ENCODE measurements at places on chromosomes 3 and 15.

GRCh38 chr3:8900869-8901268, 62.4 kb downstream of the RAD18 start:
- DNase-seq = no peak

DNA sequence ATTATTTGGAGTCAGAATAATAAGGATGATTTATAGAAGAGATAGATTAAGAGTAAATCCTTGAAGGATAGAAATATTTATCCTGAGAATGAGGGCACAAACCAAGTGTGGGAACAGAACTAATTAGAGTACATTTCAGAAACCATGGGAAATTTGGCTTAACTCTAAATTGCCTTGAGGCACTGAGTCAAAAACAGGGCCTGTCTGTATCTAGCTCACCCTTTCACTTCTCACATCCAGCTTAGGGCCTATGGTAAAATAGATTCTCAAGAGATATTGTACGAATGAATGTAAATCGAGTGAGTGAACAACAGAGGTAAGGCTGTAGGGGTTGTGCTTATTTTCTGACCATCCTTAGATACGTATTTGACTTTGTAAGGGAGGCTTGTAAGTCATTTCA, 586.1 kb upstream of the DPPA4 start:
- no peak for DNase-seq

- DNase-seq = no peak
Measured at GRCh38 chr3:9036404-9037131, 73.3 kb upstream of the RAD18 start.

GRCh38 chr15:64623347-64623996, 151.9 kb downstream of the RBPMS2 start:
- DNase-seq = no peak

- peak; percentile 73 for DNase-seq
Measured at GRCh38 chr3:192816351-192816750, 89.0 kb upstream of the FGF12 start.

- DNase-seq = no peak
Measured at GRCh38 chr3:172018364-172018763, 21.0 kb upstream of the FNDC3B start.

DNA sequence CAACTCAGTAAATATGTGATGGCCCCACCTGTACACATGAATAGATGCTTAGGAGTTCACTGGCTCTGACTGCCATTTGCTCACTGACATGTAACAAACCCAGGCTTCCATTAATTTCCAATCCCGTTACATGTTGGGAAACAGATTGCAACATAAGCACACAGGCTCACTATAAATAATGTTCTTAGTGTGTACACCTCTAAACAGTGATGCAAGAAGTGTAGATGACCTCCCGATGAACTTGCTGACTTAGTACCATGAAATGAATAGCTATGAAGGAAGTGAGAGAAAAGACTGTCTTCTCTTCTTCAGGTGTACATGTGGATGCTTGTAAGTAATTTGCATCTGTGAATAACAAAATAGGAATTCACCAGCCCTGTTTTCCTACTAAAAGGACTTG, 21.4 kb upstream of the FSIP1 start:
- DNase-seq = no peak

All from cerebellar cortex (tissue), 1 donor.